Calu3 (cell line): ENCODE measurements at places on chromosomes 13 and 19. TPM values are rescaled to one million over a fixed set of nuclear protein-coding genes. Genes with fewer than 3 reads are reported as not detected.

- peaks cover 12% of the 10 kb centered on the region for H3K27me3 ChIP-seq
- H3K4me3 ChIP-seq = no peak overlapping the region
- H3K36me3 ChIP-seq = peaks cover 7% of the 10 kb centered on the region
- no peaks in the 10 kb centered on the region for H3K4me1 ChIP-seq
- peak; percentile 45 for DNase-seq
Measured at GRCh38 chr19:34662919-34663318, 14.0 kb downstream of the SCGB2B2 start.

The CEACAM20 gene
- total RNA-seq = 0.17 and 0.28 TPM in 2 replicates

- peak; percentile 24 for DNase-seq
- H3K27ac ChIP-seq = no peak overlapping the region
- no peaks in the 10 kb centered on the region for H3K36me3 ChIP-seq
- peaks cover 31% of the 10 kb centered on the region for H3K4me1 ChIP-seq
Measured at GRCh38 chr13:52371736-52372247, 34.2 kb downstream of the THSD1 start.

DNA sequence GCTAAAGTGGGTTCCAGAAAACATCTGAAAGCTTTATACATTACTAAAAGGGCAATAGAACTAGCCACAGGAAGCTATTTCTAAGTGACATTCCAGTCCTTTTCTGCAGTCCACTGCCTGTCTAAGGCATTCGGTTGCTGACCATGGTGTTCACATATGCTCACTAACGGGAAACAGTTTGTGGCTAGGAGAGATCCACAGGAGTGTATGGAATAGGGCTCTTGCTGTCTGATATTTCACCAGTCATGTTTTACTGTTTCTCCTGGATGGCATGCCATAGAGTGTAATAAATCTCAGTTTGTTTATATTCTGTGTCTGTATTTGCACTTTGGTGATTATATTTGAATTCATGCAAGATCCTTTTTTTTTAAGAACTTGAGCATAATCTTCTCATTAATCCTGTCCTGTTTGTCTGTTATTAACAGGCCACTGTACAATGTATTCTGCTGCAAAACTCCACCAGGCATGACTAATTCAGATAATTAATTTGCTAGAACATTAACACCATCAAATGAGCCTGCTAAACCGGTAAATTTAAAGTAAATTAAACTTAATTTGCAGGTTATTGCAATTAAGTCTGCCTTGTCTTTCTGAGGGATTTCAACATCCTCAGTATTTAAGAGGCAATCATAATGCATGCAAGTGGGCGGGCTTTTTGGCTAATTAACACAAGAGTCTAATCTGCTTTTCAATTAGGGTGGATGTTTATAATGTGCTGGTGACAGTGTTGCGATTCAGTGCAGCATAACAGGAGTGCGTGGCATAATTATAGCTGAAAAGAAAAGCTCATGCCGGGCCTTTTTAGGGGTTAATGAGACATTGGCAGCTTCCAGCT is 201.3 kb downstream of the POU4F1 start:
- H3K27ac ChIP-seq = no peak overlapping the region
- no peaks in the 10 kb centered on the region for H3K4me1 ChIP-seq
- no peaks in the 10 kb centered on the region for H3K36me3 ChIP-seq
- no peak for DNase-seq
- H3K27me3 ChIP-seq = no peaks in the 10 kb centered on the region

DNA sequence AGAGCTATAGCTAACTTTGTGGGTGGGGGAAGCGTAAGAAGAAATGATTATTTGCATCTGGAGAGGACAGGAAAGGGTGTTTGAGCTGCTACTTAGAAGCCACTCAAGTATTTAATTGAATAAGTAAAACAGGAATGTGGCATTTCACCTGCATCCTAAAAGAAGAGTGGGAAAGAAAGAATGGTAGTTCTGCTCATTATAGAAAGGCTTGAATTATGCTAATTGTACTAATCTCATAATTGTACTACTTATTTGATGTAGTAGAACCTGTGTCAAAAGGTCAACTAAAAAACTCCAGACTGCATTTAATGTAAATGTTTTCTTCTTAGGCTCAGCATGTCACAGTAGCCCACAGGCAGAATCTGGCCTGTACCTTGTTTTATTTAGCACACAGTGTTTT is 113.6 kb downstream of the RNF17 start:
- H3K27me3 ChIP-seq = no peaks in the 10 kb centered on the region
- no peak overlapping the region for H3K27ac ChIP-seq
- H3K36me3 ChIP-seq = no peaks in the 10 kb centered on the region
- DNase-seq = no peak
- no peaks in the 10 kb centered on the region for H3K4me1 ChIP-seq

The S1PR4 gene
- 0.37 TPM in 1 of 2 replicates, not detected in the other for total RNA-seq

DNA sequence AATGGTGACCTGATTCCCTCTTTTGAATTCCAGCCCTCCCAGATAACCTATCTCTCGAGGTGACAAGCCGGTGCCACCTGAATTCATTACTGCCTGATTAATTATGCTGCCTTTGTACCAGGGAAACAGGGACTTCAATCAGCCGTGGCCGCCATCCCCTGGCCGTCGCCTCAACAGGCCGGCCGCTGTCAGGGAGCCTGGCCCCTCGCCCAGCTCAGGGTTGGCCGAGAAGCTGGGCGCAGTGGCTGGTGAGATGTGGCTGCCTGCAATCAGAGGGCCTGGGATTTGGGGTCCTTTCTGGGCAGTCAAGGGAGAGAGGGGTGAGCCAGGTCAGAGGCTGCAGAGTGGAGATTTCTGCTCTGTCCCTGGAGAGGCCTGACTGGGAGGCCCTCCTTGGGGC is 91.2 kb downstream of the KCTD15 start:
- H3K27ac ChIP-seq = no peak overlapping the region
- H3K4me3 ChIP-seq = no peak overlapping the region
- DNase-seq = no peak
- H3K27me3 ChIP-seq = peaks cover 57% of the 10 kb centered on the region
- peaks cover 9% of the 10 kb centered on the region for H3K4me1 ChIP-seq

- peak; percentile 57 for DNase-seq
- H3K27me3 ChIP-seq = no peaks in the 10 kb centered on the region
- H3K4me1 ChIP-seq = peaks cover 7% of the 10 kb centered on the region
- H3K27ac ChIP-seq = peak overlapping the region; percentile 93
Measured at GRCh38 chr13:27952876-27953675, 16.0 kb downstream of the CDX2 start.

The ARMC6 gene
- 24.0 and 24.6 TPM in 2 replicates for total RNA-seq

The MEIOSIN gene
- total RNA-seq = not detected in 2 replicates

- H3K4me3 ChIP-seq = no peak overlapping the region
- no peaks in the 10 kb centered on the region for H3K27me3 ChIP-seq
- DNase-seq = no peak
Measured at GRCh38 chr19:13992025-13992424, 14.1 kb downstream of the RFX1 start.

DNA sequence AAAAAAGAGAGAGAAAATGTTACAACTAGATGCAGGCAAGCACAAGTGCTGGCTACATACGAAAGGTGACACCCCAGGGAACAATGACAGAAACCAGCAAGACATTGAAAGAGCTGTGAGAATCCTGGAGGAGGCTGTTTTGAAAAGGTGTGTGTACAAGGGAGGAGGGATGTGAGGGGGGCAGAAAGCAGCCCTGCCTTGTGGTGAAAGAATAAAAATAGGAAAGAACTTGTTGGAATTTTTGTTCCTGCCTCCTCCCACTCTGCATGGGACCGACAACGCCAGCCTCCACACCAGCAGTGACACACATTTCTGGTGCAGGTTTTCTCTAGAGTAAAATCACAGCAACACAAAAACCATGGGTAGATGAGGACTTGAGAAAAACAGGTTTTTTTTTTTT is 1258.6 kb downstream of the PCDH9 start:
- no peaks in the 10 kb centered on the region for H3K4me1 ChIP-seq
- no peak for DNase-seq
- H3K27ac ChIP-seq = no peak overlapping the region
- H3K27me3 ChIP-seq = no peaks in the 10 kb centered on the region

GRCh38 chr19:16197188-16197621 is 506 bp upstream of the AP1M1 start:
- peaks cover 16% of the 10 kb centered on the region for H3K4me1 ChIP-seq
- no peaks in the 10 kb centered on the region for H3K27me3 ChIP-seq
- peak overlapping the region; percentile 81 for H3K4me3 ChIP-seq
- H3K27ac ChIP-seq = peak overlapping the region; percentile 86
- DNase-seq = no peak

- no peak overlapping the region for H3K4me3 ChIP-seq
- no peaks in the 10 kb centered on the region for H3K27me3 ChIP-seq
- no peak overlapping the region for H3K27ac ChIP-seq
- DNase-seq = no peak
Measured at GRCh38 chr19:34432797-34433196, 4.6 kb downstream of the UBA2 start.

The LENG9 gene
- 14.7 and 16.4 TPM in 2 replicates for total RNA-seq

GRCh38 chr13:51397262-51397941 is 55.4 kb downstream of the INTS6 start:
- H3K27ac ChIP-seq = no peak overlapping the region
- H3K4me3 ChIP-seq = no peak overlapping the region
- no peaks in the 10 kb centered on the region for H3K36me3 ChIP-seq
- H3K4me1 ChIP-seq = no peaks in the 10 kb centered on the region
- no peak for DNase-seq
- H3K27me3 ChIP-seq = no peaks in the 10 kb centered on the region

DNA sequence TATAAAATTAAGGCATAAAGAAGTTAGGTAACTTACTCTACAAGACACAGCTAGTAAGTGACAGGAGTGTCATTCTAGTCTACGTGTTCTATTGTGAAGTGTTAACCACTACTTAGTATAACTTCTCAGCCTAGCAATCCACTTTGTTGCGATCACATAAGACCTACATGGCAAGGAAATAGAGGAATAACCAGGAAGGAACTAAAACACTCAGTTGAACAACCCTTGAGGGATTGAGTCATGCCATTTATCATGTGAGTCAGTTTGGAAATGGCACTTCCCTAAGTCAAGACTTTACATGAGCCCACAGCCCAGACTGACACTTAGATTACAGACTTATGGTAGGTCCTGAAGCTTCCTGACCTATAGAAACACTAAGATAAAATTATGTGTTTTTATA is 279.5 kb upstream of the PCDH20 start:
- DNase-seq = no peak
- no peaks in the 10 kb centered on the region for H3K27me3 ChIP-seq
- no peak overlapping the region for H3K4me3 ChIP-seq
- H3K36me3 ChIP-seq = no peaks in the 10 kb centered on the region

The NOTCH3 gene
- total RNA-seq = 32.6 and 44.7 TPM in 2 replicates

DNA sequence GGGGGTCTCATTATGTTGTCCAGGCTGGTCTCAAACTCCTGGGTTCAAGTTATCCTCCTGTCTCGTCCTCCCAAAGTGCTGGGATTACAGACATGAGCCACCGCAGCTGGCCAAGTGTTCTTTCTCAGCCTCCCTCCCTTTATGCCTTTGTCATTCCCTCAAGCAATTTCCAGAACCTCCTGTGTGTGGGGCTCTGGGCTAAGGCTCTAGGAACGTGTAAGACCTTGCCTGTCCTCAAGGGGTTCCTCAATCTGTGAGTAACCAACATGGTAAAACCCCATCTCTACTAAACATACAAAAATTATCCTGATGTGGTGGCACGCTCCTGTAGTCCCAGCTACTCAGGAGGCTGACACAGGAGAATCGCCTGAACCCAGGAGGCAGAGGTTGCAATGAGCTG is 15.5 kb upstream of the SPACA4 start:
- peaks cover 43% of the 10 kb centered on the region for H3K27me3 ChIP-seq
- H3K4me3 ChIP-seq = no peak overlapping the region
- DNase-seq = no peak
- H3K27ac ChIP-seq = no peak overlapping the region

- H3K27me3 ChIP-seq = peaks cover 31% of the 10 kb centered on the region
- no peak for DNase-seq
- H3K36me3 ChIP-seq = peaks cover 11% of the 10 kb centered on the region
- no peak overlapping the region for H3K27ac ChIP-seq
- H3K4me3 ChIP-seq = no peak overlapping the region
- peaks cover 10% of the 10 kb centered on the region for H3K4me1 ChIP-seq
Measured at GRCh38 chr19:55303477-55303876, 19.7 kb downstream of the BRSK1 start.

GRCh38 chr13:50721672-50721992 is 121.9 kb downstream of the DLEU7 start:
- no peaks in the 10 kb centered on the region for H3K36me3 ChIP-seq
- H3K27me3 ChIP-seq = no peaks in the 10 kb centered on the region
- H3K4me1 ChIP-seq = no peaks in the 10 kb centered on the region
- no peak overlapping the region for H3K27ac ChIP-seq
- H3K4me3 ChIP-seq = no peak overlapping the region

The ACP5 gene
- 0.94 and 2.2 TPM in 2 replicates for total RNA-seq

The CGB7 gene
- 0.66 and 1.0 TPM in 2 replicates for total RNA-seq

GRCh38 chr13:104750377-104750776 is 1684.2 kb upstream of the SLC10A2 start:
- DNase-seq = peak; percentile 16
- H3K4me3 ChIP-seq = no peak overlapping the region
- no peaks in the 10 kb centered on the region for H3K36me3 ChIP-seq
- H3K27ac ChIP-seq = no peak overlapping the region
- no peaks in the 10 kb centered on the region for H3K4me1 ChIP-seq
- no peaks in the 10 kb centered on the region for H3K27me3 ChIP-seq

GRCh38 chr19:15256708-15257331 is 24.6 kb upstream of the EPHX3 start:
- no peaks in the 10 kb centered on the region for H3K27me3 ChIP-seq
- no peak overlapping the region for H3K4me3 ChIP-seq
- peaks cover 51% of the 10 kb centered on the region for H3K36me3 ChIP-seq
- DNase-seq = no peak

- peaks cover 60% of the 10 kb centered on the region for H3K36me3 ChIP-seq
- peak overlapping the region; percentile 75 for H3K4me3 ChIP-seq
- H3K27me3 ChIP-seq = no peaks in the 10 kb centered on the region
- H3K27ac ChIP-seq = peak overlapping the region; percentile 47
Measured at GRCh38 chr19:2149980-2150793, 1.2 kb downstream of the AP3D1 start.

DNA sequence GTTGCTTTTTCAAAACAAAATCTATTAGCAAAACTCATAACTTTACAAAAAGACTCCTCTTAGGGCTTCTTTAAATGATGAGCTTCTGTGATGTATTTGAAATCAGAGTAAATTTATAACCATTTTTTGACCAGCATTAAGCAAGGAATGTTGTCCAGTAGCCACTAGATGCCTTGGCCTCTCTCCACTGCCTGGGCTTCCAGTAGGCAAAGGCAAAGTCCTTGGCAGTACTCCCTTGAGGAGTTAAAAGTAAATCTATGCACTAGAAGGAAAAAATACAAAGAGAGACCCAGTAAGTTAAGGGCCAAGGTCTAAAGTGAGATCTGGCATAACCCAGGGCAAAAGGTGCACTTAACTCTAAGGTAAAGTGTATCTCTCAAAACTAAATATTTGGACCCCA is 9.5 kb downstream of the SERPINE3 start:
- no peak overlapping the region for H3K27ac ChIP-seq
- no peak overlapping the region for H3K4me3 ChIP-seq
- H3K27me3 ChIP-seq = no peaks in the 10 kb centered on the region
- no peaks in the 10 kb centered on the region for H3K4me1 ChIP-seq

DNA sequence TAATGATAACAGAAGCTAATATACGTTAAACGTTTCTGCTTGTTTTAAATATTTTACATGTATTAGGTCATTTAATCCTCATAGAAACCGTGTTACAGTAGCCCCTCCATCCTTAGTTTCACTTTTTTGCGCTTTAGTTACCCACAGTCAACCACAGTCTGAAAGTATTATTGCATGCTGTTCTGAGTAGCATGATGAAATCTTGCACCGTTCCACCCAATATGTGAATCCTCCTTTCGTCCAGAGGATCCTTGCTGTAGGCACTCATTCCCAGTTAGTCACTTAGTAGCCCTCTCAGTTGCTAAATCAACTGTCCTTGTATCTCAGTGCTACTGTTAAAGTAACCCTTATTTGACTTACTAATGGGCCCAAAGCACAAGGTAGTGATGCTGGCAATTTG is 257.8 kb downstream of the ENOX1 start:
- no peaks in the 10 kb centered on the region for H3K36me3 ChIP-seq
- no peak for DNase-seq
- H3K27ac ChIP-seq = no peak overlapping the region
- no peak overlapping the region for H3K4me3 ChIP-seq

The GNA15 gene
- 5.9 and 6.5 TPM in 2 replicates for total RNA-seq
